T-helper 2 cell (primary cell): ENCODE measurements at places on chromosomes 5 and 9.

GRCh38 chr5:90503596-90503995 lies 25.8 kb downstream of the LYSMD3 start:
- no peak for DNase-seq

DNA sequence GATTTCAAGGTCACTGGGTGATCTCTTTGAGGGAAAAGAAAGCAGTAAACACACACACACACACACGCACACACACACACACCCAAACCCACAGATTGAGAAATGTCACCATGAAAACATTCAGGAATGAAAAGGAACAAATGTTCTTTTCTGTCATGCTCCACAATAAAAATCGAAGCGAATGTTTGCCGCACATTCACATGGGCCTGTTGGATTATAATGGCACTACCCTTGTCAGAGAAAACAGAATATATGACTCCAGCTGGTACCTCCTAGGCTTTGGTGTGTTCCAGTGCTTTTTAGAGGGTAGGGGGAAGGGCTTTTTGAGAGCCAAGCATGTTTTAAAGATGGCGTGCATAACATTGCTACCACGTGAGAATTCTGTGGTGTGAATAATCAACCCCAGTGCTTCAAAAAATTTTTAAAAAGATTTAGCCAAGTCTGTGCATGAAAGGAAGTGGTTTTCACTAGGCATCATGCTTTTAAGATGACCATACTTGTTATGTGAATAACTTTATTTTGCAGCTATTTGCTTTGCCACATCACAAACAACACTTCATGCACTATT lies 120.8 kb upstream of the ZNF608 start:
- DNase-seq, result no peak

DNA sequence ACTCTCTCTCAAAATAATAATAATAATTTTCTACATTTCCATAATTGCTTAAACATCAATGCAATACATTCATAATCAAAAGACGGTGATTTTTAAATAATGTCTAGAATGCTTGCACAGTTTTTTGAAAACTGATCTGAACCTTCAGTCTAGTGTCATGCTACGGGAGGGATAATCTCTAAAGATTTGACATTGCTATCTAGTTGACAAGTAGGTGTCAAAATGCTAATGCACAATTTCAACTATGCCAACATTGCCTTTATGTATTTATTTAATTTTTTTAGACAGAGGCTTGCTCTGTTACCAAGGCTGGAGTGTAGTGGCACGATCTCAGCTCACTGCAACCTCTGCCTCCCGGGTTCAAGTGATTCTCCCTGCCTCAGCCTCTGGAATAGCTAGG lies 16.0 kb upstream of the PCAT7 start:
- DNase-seq, result no peak

GRCh38 chr9:136572003-136572827 lies 26.4 kb upstream of the NOTCH1 start:
- DNase-seq, result peak; percentile 20

DNA sequence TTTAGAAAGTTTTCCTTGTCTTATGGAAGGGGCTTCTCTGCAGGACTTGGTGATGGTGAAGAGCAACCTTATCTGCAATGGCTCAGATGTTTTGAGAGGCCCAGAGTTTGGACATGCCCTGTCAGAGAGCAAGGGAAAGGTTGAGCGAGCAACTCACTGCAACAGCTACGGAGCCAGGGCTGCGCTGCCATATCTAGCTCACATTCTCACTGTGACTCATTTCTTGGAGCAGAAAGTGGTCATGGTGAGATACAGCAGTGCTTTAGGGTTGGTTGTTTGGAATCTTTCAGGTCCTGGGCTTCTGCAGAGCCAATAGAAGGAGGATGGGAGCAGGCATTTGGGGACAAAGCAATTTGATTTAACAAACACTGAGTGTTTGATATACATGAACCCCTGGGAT lies 12.3 kb downstream of the GLRA1 start:
- no peak for DNase-seq

DNA sequence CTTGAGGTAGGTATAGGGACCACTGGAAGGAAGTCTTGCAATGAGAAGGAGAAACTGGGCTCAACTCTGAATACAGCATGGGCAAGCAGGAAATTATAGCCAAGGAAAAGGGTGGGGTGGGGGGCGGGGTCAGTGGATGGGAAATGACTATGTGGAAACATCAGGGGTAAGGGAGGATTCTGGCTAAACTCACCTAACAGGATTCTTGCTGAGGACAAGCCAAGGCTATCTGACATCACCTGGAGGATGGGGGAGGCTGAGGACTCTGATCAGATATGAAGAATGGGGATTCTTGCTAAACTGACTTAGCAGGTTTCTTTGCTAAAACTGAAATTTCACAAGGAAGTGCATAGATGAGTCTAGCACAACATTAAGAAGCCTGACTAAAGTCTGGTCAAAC lies 40.8 kb downstream of the CTSL start:
- peak; percentile 39 for DNase-seq

- DNase-seq, result no peak
Observed at GRCh38 chr9:3447788-3448187, 78.0 kb downstream of the RFX3 start.

DNA sequence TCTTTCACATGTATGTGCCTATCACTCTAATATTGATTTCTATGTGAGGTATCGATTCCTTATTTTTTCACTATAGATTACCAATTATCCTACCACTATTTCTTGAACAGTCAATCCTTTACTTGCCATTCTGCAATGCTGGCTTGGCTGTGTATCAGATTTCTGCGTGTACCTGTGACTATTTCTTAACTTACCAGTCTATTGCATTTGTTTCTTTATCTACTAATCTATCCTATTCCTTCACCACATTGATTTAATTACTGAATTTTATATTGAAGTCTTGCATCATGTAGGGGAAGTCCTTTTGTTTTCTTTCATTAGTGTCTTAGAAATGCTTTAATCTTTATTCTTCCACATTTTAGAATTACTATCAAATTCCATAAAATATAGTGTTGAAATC lies 684.8 kb downstream of the LRRC70 start:
- DNase-seq, result no peak

- no peak for DNase-seq
Observed at GRCh38 chr9:1026219-1026618, 23.9 kb upstream of the DMRT2 start.

- DNase-seq, result no peak
Observed at GRCh38 chr5:109844695-109845094, 155.0 kb downstream of the MAN2A1 start.

DNA sequence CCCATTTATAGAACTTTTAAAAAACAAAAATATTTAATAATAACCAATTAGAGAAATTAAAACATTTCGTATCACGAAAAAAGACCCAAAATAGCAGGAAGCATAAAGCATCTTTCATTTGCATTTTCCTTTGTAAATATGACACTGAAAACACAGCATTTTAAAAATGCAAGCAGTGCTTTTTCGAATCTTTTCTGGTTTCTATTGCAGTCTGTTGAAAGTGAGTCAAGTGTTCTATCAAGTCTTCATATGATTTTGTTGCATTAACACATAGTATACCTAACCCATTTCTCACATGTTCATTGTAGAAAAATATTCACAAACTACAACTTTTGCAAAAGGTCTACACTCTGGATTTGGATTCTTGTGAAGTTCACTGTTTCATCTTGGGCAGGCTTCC lies 198.8 kb downstream of the SEMA5A start:
- no peak for DNase-seq

- no peak for DNase-seq
Observed at GRCh38 chr5:58703925-58704555, 121.2 kb downstream of the RAB3C start.

DNA sequence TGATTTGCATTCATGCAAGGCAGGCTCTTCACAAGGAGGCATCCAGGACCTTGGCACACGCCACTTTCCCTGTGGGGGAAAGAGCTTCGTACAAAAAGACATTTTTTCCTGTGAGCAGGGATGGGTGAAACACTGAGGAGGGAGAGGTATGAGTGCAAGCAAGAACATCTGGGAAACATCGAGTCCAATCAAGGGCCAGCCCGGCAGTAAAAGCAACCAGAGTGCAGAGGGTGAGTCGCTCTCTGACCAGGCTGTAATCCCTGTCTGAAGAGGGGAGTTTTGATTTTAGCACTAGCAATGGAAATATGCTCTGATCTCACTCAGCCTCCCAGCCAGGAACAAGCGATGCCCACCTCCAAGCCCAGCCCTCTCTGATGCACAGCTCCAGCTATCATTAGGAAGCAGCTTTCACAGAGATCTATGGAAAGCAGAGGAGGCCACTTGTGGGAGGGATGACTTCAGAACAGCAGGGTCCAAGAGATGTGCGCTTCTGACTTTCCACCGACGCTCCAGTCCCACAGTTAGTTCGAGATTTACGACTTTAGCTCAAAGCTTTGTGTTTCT lies 211.0 kb upstream of the ADAMTS16 start:
- no peak for DNase-seq

DNA sequence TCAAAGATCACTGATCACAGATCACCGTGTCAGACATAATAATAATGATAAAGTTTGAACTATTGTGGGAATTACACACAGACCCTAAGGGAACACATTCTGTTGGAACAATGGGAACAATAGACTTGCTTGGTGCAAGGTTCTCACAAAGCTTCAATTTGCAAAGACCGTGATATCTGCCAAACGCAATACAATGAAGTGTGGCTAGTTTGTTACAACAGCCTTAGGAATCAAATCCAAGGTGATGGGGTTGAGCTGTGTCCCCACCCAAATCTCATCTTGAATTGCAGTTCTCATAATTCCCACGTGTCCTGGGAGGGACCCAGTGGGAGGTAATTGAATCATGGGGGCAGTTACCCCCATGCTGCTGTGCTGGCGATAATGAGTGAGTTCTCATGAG lies 20.8 kb downstream of the KYAT1 start:
- DNase-seq, result no peak

DNA sequence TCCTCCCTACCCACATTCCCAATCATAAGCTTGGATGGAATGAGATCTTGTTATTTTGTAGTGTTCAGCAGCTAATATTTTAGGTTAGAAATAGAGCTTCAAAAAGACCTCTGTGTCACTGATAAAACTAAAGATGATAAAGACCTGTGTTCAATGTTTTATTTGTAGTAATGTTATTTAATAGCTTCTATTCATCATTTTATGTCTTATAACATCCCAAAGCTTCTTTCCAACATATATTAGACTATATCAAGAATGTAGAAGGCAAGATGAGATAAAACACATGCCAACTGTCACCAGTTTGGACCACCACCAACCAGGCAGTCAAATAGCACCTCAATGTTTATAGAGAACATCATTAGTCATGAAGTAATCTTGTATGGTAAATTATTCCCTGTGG lies 409.5 kb upstream of the ITGA1 start:
- DNase-seq, result no peak

DNA sequence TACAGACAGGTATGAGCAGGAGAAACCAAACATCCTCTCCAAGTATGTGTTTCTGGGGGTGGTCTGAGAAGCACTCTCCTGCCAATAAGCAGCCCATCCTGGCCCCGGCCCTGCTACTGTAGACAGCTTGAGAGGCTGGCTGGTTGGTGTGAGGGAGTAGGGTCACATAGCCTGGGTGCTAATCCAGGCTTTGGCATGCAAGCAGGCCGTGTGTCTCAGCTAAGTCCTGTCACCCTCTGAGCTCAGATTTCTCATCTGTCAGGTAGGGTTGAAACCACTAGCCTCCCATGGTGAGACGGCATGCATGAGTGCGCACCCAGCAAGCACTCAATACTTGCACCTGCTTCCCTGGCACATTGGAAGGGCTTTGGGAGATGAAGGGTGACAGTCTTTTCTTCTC lies 49.8 kb upstream of the PHYKPL start:
- no peak for DNase-seq

DNA sequence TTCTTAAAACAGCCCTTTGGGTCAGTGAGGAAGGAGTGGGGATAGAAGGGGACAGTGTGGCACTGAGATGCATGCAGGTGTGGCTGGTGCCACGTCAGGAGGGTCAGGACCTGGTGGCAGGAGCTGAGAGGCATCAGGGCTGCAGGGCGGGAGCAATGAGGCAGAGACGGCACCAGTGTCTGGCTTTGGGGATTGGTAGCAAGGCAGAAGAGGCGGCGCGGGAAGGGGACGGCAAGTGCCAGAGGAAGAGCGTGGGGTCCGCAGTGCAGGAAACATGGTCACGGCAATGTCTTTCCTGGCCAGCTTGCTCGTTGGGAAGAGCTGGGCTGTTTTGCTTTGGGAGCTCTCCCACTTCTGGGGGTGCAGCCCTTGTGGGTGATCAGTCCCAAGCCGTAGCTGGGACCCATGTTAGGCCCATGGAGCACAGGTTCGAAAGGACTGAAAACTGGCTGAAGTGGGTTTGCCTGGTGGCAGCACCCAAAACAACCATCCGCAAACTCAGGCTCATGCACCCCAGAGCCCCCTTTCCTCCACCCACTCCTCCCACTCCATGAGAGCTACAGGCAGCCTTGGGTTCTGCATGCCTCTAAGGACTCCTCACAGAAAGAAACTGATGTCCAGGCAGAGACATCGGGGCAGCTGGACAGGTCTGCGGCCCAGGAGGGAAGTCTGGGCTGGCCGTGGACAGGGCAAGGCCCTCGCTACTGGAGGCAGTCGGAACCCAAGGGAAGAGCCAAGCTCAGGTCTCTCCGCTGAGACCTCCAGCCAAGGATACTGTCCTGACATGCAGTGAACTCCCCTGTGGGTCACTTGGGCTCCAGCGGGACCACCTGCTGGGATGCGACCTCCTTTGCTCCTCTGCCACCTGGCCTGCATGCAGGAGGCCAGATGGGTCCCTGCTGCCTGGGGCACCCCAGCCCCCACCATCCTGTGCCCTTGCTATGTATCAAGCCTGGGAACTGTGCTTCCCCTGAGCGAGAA lies 104.4 kb downstream of the ZNF354C start:
- no peak for DNase-seq
